ENCODE measurements at places on chromosomes 1 and 21.

GRCh38 chr21:46636550-46637285 is 1.2 kb downstream of the PRMT2 start:
- DNase-seq: no peak

- DNase-seq: peak; percentile 67
Measured at GRCh38 chr1:174032671-174033222, 10.6 kb upstream of the RC3H1 start.

DNA sequence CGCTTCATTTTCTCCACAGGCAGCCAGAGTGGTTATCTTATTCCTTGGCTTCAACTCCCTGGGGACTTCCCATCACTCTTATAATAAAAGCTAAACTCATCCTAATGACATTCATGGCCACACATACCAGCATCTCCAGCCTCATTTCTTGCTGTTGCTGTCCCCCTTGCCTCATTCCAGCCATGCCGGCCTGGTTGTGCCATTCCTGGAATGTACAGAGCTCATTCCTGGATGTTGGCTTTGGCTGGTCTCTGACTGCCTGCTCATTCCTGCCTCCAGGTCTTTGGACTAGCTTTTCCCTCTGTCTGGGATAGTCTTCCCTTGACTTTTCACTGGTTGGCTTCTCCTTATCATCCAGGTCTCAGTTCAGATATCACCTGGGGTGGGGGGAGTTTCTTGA is 2.4 kb upstream of the PEF1 start:
- DNase-seq: no peak

- DNase-seq: peak; percentile 22
Measured at GRCh38 chr1:53710584-53710983, 28.4 kb downstream of the GLIS1 start.
